CD4-positive, alpha-beta T cell treated with Interferon gamma for 1 hour (primary cell): ENCODE measurements at places on chromosomes 6 and 20.

DNA sequence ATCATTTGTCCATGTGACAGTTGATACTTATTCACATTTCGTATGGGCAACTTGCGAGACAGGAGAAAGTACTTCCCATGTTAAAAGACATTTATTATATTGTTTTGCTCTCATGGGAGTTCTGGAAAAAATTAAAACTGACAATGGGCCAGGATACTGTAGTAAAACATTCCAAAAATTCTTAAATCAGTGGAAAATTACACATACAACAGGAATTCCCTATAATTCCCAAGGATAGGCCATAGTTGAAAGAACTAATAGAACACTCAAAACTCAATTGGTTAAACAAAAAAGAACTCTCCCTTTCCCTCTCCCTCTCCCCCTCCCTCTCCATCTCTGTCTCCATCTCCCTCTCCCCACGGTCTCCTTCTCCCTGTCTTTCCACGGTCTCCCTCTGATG is 19.4 kb upstream of the EIF2S2 start:
- no peak for DNase-seq

DNA sequence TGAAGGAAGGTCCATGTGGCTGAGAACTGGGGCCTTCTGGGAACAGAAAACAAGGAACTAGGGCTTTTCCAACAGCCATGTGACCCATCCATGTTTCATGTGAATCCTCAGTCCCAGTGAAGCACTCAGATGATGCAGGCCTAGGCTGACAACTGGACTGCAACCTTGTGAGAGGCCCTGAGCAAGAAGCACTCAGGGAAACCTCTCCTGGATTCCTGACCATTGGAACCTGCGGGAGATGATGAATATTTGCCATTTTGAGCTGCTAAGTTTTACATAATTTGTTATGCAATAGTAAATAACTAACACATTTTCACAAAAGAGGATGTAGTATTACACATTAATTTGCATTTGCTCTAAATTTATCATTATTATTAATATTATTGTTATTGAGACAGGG is 38.4 kb upstream of the HLA-G start:
- DNase-seq = no peak

GRCh38 chr20:8306937-8307336 is 174.9 kb downstream of the PLCB1 start:
- no peak for DNase-seq

DNA sequence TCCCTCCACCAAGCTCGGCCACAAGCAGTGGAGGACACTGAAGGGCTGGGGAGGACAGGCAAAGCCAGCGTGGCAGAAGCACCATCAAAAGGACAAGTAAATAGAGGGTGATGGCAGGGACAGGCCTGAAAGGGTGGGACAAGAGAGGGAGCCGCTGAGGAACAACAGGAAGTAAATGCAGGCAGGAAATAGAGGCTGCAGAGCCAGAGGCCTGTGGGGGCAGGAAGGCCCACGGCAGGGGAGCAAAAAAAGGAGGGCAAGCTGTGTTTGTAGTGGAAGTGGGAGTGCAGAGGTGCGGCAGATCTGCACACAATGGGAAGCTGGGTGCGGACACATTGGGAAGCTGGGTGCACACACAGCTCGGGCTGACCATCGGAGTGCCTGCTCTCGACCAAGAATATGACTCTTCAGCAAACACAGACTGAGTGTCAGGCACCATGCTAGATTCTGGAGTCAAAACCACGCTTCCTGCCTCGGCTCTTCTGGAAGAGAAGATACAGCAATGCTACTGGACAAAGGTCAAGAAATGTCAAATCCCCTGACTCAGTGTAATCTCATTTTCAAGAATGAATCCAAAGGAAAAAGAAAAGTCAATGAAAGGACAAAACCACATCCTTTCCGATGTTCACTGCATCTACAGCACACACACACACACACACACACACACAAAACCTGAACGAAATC is 40.4 kb upstream of the RAB22A start:
- no peak for DNase-seq

DNA sequence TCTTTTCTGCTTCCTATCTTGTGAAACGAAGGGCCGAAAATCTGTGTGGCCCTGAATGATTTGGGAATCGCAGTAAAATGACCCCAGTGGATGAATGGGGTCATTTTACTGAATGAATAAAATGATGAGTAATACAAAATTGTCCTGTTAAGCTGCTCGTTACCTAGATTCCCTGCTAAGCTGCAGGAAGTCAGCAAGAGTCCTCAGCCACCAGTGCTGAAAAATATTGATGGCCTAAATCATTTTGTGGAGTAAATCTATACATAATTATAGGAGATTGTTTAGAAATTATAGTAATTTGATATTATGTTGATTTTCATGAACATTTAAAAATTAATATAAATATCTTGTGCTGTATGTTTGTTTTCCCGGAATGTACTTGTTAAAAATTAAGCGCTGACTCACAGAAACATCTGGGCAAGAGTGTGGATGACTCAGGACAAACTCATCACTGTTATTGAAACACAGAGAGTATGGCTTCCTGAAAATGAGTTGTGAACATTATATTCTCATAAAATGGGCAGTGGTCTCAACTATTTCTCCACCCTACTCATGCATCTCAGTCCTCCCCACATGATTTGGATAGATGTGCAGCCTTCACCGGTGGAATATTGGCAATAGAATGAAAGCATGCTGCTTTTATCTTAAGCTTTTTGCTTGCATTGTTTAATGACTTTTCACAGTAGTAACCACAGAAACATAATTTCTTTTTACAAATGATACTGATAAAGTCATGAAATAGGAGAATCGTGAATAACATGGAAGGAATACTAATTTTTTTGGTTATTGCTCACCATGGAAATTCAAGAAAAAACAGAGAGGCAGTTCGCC is 36.2 kb upstream of the RGS17 start:
- DNase-seq = no peak

GRCh38 chr6:109143191-109143590 is 47.9 kb downstream of the CEP57L1 start:
- no peak for DNase-seq

GRCh38 chr6:45837541-45838200 is 178.0 kb downstream of the CLIC5 start:
- no peak for DNase-seq

- no peak for DNase-seq
Observed at GRCh38 chr20:15339264-15339663, 1001.9 kb upstream of the FLRT3 start.

- DNase-seq = no peak
Observed at GRCh38 chr20:60820918-60821317, 431.1 kb upstream of the CDH4 start.

GRCh38 chr6:6057442-6058053 is 50.8 kb upstream of the NRN1 start:
- DNase-seq = no peak

- DNase-seq = no peak
Observed at GRCh38 chr20:8812817-8813216, 256.1 kb upstream of the PLCB4 start.
